ENCODE measurements at places on chromosomes 1 and 21. TPM values are rescaled to one million over a fixed set of nuclear protein-coding genes. Genes with fewer than 3 reads are reported as not detected.

The CLCNKB gene
- not detected for total RNA-seq

The MYBPHL gene
- not detected for total RNA-seq

The ZNF648 gene
- total RNA-seq = not detected

The OR6K3 gene
- total RNA-seq = not detected

The BTBD19 gene
- total RNA-seq = 5.4 TPM

The CORT gene
- total RNA-seq = 0.36 TPM

The ADGRL2 gene
- total RNA-seq = 104 TPM

The PRMT6 gene
- 18.3 TPM for total RNA-seq

The CRB1 gene
- 0.09 TPM for total RNA-seq

The SETSIP gene
- not detected for total RNA-seq

The GRHL3 gene
- not detected for total RNA-seq

The PER3 gene
- 35.5 TPM for total RNA-seq

The SLC45A3 gene
- total RNA-seq = 1.7 TPM

The ADAR gene
- 114 TPM for total RNA-seq

The NVL gene
- 27.6 TPM for total RNA-seq

The A3GALT2 gene
- total RNA-seq = not detected

The OLIG1 gene
- not detected for total RNA-seq

The PAPPA2 gene
- total RNA-seq = 15.9 TPM

The PM20D1 gene
- not detected for total RNA-seq

The PLA2G2D gene
- total RNA-seq = not detected

The C1orf53 gene
- 4.5 TPM for total RNA-seq

The STYXL2 gene
- not detected for total RNA-seq

The RFX5 gene
- 32.8 TPM for total RNA-seq

The ADPRS gene
- 21.1 TPM for total RNA-seq

The NPR1 gene
- 1.5 TPM for total RNA-seq

The CDK18 gene
- 0.27 TPM for total RNA-seq

The GABRD gene
- not detected for total RNA-seq

The ELAPOR1 gene
- 0.45 TPM for total RNA-seq

All from fibroblast of the aortic adventitia (primary cell).